ENCODE measurements at places on chromosomes 4 and X.

DNA sequence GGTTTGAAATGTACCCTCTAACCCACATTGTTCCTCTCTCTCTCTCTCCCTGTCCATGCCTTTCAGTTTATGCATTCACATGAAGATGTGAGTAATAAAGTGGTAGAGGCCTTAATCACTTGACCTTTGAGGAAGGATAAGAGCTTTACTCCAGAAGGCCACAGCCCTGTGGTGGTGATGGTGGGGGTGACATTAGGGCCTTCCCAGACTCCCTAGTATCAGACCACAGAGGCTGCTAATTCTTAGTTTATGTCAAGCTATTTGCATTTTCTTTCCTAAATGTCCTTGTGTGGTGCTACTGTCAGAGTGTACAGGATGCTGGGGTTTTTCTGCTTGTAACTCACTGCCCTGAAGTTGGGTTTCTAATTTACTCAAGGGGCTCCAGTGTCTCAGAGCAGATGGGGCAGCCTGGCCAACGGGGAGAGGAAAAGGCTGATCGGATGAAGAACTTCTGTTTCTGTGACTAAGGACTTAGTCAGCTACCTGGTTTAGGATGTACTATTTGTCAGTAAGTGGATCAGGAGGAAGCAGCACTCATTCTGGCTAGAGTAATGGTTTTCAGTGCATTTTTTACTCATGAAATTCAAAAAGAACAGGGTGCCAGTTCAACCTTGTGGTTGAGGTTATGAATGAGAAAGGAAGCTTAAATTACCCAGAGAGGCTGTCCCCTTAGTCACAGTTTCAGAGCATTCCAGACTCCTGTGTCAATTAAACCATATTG is 509.6 kb upstream of the DIPK2B start:
- DNase-seq: peak; percentile 65

DNA sequence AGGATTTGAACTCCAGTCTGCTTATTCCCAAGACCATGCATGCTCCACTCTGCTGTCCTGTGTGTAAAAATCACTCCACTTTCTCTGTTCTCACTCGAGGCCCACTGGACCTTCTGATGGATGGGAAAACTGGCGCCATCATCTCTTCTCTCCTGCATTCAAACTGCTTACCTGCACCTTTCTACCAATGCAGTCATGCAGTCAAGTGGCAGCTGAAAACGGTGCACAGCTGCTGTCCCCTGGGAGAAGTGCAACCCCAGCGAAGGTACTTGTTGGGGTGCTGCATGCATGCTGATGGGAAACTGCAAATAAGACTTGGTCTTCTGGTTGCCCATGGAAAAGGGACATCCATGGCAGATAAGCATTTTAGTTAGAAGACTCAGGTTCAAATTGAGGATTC is 147.1 kb downstream of the EVC2 start:
- no peak for DNase-seq

GRCh38 chrX:134396174-134396573 is 63.8 kb upstream of the HPRT1 start:
- no peak for DNase-seq

GRCh38 chr4:25984266-25984665 is 70.2 kb downstream of the SMIM20 start:
- no peak for DNase-seq

DNA sequence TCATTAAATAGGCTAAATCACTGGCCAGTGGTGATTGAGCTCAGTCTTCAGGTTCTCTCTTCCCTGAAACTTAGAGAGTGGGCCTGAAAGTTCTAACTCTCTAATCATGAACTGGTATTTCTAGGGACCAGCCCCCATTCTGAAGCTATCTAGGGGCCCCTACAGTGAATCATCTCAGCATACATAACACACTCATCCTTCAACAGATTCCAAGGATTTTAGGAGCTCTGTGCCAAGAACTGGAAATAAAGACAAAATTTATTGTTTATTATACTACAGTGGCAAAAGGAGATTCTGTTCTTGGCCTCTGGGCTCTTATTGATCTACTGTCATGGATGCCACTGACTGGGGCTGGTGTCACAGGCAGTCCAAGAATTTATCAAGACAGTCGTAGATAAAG is 263.8 kb upstream of the IGFBP7 start:
- DNase-seq: no peak

GRCh38 chrX:68115371-68115770 is 317.9 kb downstream of the OPHN1 start:
- no peak for DNase-seq

GRCh38 chr4:37858112-37858511 is 31.6 kb downstream of the PGM2 start:
- no peak for DNase-seq

DNA sequence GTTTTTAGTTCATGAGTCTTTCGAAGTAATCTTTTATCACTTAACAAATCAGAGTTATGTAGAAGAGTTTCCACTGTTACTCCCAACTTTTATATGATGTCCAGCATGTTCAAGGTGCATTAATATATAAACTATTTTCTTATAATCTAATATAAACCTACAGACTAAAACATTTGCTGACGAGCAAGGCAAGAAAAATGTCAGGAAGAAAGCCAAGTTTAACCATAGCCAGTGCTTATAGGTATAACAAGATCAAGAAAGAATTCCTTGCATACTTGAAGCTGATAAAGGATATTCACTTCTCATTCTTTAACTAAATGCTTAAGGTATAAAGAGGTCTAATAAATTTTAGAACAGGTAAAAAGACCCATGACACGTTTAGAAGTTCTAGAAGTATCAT is 167.7 kb downstream of the NPNT start:
- DNase-seq: no peak

DNA sequence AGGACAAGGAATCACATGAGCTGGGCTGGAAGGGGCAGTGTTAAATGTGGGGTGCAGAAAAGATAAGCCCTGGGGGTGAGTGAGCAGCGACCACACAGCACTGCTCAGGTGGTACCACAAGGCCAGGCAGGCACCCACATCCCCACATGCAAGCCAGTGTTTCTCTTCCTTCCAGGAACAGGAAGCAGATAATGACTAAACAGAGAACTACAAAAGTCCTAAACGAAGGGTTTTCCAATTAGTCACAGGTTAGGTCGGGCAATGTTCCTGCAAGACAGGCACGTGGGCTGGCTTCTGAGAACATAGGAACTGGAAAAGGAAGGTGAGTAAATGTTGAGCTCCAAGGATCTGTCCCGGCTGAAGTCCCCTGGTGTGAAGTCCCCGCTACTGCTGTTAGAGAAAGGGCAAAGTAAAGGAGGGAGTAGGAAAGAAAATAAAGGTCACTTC is 19.5 kb downstream of the RELL1 start:
- peak; percentile 62 for DNase-seq

GRCh38 chr4:47444031-47444430 is 19.5 kb downstream of the COMMD8 start:
- DNase-seq: no peak

DNA sequence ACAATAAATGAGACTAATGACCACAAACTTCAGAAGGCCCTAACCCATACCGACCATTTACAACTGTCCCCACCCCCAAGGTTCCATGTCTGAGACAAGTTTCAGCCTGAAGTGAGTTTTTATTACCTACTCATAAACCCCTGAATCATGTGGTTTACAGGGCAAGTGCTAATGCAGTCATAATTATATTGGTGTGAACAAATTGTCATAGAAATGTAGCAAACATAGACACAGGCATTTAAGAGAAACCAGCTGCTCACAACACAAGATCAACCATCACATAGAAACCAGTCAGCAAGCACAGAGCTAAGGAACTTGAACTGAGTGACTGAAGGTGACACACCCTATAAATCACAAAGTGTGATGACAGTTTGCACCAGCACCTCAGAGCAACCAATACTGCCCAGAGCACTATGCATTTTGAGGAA is 173.8 kb upstream of the MID1 start:
- no peak for DNase-seq
